ENCODE measurements at places on chromosomes 4 and X. TPM values are rescaled to one million over a fixed set of nuclear protein-coding genes. Genes with fewer than 3 reads are reported as not detected.

DNA sequence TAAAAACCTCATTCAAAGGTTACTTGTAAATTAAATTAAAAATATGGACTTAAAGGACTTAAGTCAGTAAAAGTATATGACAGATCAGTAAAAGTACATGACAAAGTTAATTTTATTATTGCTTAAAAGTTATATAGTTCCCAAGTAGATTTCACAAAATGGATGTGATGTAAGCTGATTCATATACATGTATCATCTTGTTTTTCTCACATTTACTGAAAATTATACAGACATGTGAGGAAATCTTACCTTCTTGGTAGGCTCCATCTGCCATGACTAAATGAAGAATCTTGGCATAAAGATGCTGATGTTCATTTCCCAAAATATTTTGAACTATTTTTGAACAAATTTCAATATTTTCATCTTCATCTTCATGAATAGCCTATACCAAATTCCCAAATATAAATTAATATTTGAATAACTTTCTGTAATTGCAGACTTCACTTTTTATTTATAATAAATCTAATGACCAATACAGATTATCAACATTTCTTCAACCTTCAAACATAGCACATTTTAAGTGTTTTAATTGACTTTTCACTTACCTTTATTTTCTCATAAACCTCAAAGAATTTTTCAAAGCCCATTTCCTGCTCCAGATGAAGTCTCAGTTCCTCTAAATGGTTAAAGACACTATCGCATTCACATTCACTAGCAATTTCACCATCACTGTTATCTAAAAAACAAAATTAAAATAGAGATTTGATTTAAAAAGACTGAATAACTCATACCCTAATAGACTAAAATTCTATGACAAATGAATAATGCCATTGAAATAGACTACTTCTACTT lies 129.4 kb upstream of the SH3RF1 start:
- DNase-seq = no peak

The GAGE2A gene
- not detected for total RNA-seq

GRCh38 chr4:52028970-52029369 lies 8.8 kb upstream of the LRRC66 start:
- DNase-seq = no peak

- DNase-seq = no peak
Observed at GRCh38 chr4:164081371-164081770, 586.9 kb downstream of the TMA16 start.

- no peak for DNase-seq
Observed at GRCh38 chr4:174156239-174156826, 127.1 kb downstream of the FBXO8 start.

The FNIP2 gene
- 31.0 TPM for total RNA-seq

DNA sequence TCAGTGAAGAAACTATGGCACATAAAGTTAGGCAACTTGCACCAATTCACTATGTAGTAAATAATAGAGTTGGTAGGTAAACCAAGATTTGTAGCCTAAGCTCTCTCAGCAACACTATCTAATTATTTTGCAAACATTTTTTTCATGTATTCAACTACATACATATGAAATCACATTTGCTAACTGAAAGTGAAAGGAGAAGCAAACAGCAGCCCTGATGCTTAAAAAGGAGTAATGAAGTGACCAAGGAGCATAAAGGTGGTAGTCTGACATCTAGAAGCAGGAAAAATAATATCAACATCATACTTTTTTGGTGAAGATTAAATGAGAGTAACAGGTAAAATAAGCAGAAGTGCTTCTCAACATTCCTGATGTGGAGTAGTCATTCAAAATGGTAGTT lies 603.7 kb downstream of the GRXCR1 start:
- no peak for DNase-seq

DNA sequence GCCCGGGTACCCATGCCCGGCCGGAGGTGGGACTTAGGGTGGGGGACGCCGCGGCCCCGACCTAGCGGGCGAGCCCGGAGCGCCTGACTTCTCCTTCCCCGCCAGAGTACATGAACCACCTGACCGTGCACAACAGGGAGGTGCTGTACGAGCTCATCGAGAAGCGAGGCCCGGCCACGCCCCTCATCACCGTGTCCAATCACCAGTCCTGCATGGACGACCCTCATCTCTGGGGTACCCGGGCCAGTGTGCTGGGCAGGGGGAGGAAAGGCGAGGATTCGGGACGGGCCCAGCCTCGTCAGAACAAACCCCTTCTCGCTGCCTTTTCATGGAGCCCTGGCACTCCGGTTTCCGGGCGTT lies 622 bp downstream of the TAFAZZIN start:
- no peak for DNase-seq

GRCh38 chr4:62940229-62940628 lies 1469.0 kb downstream of the TECRL start:
- no peak for DNase-seq

The CD40LG gene
- not detected for total RNA-seq

- no peak for DNase-seq
Observed at GRCh38 chrX:8748855-8749254, 16.9 kb upstream of the ANOS1 start.

GRCh38 chr4:10107111-10108091 lies 9.2 kb downstream of the WDR1 start:
- DNase-seq = no peak

- DNase-seq = no peak
Observed at GRCh38 chr4:626201-627091, 1.1 kb downstream of the PDE6B start.

DNA sequence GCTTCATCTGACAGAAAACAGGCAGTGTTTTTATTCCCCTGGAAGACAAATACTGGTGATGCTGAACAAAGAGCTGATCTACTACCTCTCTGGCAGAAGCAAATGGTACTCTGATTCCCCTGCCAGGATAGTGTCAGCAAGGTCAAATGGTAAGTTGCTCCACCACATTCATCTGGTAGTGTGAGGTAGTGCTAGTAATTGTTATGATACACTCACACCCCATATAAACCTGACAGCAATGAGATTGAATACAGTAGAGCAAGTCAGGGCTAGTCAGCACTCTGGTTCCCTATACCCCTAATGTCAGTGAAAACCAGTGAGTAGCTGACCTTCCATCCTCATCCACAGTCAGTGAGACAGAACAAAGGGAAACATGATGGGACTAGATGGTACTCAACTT lies 3.4 kb upstream of the SPIN4 start:
- no peak for DNase-seq

The CTAG2 gene
- not detected for total RNA-seq

DNA sequence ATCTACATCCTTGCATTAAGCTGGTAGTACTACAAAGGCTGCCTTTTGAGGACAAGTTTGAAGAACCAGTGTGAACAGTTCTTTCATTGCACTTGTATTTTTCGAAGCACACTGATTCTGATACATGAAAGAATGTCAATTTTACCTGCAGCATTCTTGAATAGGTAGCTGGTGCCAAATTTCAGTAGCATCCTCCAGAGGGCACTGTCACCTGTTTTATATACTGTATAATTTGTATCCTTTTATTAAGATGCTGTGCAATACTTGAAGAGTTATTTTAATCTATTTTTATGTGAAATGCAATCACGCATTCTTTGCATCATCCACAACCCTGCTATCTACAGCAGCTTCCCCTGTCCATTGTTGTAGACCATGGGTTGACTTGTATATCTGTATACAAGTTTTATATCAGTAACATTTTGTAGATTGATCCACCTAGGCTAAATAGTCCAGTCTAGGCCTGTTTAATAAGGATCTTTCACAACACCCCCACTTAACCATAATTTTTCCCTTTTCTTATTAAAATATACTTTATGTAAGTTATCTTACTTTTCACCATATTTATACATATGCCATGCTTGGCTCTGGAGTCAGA lies 325.7 kb downstream of the PCDH7 start:
- DNase-seq = no peak

DNA sequence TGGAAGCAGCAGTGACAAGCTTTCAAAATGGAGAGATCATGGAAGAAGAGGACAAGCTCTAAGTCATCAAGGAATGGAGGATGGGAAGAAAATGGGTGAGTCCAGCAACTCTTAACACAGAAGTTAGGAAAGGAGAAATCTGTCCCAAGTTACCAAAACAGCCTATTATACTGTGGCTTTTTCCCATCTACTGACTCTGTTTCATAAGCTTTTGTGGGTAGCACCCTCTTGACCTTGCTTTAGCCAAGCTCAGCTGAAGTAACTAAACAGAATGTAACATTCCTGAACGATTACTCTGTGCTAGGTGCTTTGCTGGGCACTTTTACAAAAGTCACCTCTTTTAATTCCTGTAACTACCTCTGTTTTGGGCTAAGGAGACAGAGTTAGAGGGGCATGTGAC lies 54.9 kb downstream of the MAP7D2 start:
- no peak for DNase-seq

DNA sequence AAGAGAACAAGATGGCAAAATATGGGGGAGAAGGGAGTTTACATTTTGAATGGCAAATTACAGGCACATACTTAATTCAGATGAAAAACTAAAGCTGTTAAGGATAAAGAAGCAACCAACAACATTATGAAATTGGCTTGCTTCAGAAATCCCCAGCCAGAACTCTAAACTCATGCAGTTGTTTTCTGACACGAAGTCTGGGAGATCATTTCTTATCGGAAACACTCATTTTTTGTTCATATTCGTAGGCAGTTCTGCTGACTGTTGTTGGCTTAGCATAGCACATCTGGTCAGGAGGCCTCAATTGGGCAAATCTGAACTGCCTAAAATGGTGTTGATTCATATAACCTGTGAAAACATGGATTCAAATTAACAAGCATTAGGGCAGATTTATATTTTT lies 33.0 kb upstream of the ARHGAP6 start:
- DNase-seq = no peak

DNA sequence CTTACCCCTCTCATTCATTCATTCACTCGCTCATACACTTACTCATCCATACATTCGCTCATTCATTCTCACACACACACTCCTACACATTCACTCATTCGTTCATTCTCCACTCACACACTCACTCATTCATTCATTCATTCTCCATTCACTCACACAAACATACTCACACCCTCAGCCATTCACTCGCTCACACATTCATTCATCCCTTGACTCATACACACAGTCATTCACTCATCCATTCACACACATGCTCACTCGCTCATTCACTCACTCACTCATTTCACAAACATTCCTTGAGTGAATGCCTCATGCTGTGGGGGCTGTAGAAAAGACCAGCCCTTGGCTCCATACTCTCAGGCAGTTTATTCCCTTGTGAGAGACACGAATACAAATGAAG lies 151.1 kb upstream of the MAMLD1 start:
- DNase-seq = no peak

GRCh38 chrX:134695999-134696398 lies 37.7 kb upstream of the PLAC1 start:
- DNase-seq = no peak

DNA sequence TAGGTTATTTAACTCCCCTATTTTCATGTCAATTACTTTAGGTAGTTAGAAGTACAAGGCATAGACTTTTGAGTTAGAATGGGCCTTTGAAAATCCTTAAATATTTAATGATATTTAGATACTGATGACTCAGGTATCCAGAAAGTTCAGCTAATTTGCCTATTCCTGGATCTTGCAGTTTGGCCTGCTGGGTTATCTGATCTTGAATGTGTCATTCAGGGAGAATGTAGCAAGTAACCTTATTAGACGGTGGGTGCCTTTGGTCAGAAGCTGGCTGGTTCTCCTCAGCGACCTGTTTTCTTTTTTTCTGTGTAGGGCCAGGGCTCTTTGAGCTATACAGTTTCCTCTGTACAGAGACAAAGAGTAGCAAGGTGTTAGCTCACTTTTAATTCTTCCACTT lies 42.0 kb downstream of the MTM1 start:
- no peak for DNase-seq

- DNase-seq = no peak
Observed at GRCh38 chrX:153774576-153775292, 6.1 kb upstream of the SRPK3 start.

GRCh38 chr4:130197946-130198345 lies 1102.0 kb downstream of the C4orf33 start:
- DNase-seq = no peak

GRCh38 chrX:95346856-95347255 lies 1337.8 kb upstream of the DIAPH2 start:
- DNase-seq = no peak

GRCh38 chr4:181982437-181982836 lies 260.8 kb upstream of the TENM3 start:
- no peak for DNase-seq

The DCK gene
- total RNA-seq = 14.9 TPM

DNA sequence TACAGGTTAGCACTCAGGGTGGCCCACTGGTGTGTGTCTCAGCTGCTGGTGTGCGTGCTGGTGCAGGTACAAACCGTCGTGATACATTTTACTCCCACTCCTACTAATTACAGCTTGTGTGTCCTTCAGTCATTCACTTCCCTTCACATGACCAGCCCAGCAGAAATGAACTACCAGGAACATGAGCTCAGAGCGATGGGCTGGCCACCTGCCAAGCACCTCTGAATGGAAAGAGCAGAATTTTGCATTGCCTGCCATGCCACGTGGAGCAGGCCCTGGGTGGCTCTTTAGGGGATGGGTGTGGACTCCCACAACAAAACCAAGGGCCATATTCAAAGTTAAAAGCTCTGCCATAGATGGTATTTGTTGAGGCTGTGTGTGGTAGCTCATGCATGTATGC lies 58.9 kb upstream of the PGM2 start:
- DNase-seq = no peak

DNA sequence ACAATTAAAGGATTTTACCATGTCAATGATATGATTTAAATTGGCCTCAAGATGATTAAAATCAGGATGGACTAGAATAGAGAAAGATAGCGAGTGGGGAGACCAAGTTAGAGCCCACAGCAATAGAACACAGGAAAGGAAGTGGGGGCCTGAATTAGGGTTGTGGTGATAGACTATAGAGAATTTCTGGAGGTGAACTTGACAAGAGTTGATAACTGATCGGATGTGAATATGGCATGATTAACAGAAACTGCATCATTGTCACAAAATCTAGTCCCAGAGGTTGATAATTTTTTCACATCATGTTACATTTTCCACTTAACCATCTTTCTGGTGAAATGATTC lies 26.3 kb upstream of the TRPC3 start:
- DNase-seq = no peak

Data from type B pancreatic cell (in vitro differentiated cells).